HT1080 (cell line): ENCODE measurements at places on chromosomes 1 and 21. TPM values are rescaled to one million over a fixed set of nuclear protein-coding genes. Genes with fewer than 3 reads are reported as not detected.

DNA sequence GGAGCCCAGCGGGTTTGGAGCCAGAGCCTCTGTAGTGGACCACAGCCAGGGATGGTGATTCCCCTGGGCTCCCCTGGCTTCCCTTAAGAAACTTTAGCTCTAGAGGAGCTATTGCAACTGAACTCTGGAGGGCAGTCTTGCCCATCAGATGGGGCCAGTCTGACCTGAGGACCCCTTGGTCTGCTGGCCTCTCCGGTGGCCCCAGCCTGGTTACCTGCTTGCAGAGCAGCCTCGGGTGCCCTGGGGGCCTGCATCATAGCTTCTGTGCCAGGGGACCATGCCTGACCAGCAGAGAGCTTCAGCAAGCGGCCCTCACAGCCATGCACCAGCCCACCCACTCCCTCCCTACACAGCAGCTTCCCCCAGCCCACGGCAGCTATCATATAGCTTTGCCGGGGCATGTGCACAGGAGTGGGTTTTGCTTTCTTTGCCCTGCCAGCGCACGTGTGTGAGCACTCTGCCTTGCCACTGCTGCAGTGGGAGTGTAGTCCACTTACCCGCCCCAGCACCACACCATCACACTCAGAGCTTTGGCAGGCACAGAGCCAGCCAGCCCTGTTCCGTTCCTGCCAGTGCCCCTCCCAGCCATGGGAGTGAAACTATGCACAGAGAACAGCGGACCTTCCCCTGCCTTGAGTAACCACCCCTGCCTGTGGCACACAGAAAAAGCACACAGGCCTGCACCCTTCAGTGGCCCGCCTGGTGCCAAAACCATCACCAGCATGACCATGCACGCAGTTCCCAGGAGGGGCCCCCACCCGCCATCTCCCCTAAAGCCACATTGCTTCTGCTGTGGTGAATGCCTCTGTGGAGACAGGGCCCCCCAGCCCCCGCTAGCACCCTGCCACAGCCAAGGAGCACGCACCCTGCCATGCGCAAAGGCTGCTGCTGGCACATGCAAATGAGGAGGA, 442.9 kb upstream of the NEGR1 start:
- DNase-seq, result no peak

- DNase-seq, result peak; percentile 66
These were observed 2.4 kb downstream of the CCN1 start for GRCh38 chr1:85582687-85583591.

DNA sequence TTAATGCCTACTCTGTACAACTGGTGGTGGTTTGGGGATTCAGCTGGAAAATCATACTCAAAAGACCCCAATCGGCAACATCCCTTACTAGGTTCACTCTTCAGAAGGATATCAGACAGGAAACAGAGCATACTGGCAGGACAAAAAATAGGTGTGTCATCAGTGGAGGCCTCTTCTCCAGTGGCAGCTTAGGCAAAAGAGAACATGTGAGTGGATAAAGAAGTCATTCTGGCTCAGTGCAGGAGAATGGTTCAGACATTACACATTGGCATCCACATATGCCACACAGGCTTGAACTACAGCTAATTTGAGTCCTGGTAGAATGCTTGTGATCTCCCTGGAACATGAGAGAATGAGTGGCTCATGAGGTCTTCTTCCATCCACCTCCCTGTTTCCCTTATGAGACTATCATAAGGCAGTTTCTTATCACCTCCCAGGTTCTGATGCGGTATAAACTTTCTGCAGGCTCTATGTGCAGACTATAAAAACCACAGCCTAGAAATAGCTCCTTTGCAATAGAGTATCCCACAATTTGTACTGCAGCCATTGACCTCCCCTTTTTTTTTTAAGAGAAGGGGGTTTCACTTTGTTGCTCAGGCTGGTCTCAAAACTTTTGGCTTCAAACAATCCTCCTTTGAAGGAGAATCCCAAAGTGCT, 24.7 kb downstream of the VAMP4 start:
- DNase-seq, result peak; percentile 11

GRCh38 chr1:14217384-14217783, 381.1 kb upstream of the KAZN start:
- DNase-seq, result no peak

GRCh38 chr1:67767103-67767782, 66.0 kb downstream of the GNG12 start:
- DNase-seq, result no peak

The FCGR3A gene
- total RNA-seq, result not detected in 2 replicates

The ADIPOR1 gene
- 90.5 and 116 TPM in 2 replicates for total RNA-seq
